Stimulated activated naive CD8-positive, alpha-beta T cell treated with anti-CD3 and anti-CD28 coated beads, Interleukin-15, Interleukin-2, amounts not matched to agents 100 U/mL and 50 U/mL, for 24 hours (primary cell): ENCODE measurements at places on chromosomes 5 and 9.

GRCh38 chr9:35526087-35526801 lies 36.3 kb downstream of the RUSC2 start:
- DNase-seq: no peak

GRCh38 chr5:96869372-96869641 lies 7.0 kb upstream of the ERAP2 start:
- no peak for DNase-seq

GRCh38 chr9:123361086-123361730 lies 5.2 kb downstream of the CRB2 start:
- DNase-seq: no peak

DNA sequence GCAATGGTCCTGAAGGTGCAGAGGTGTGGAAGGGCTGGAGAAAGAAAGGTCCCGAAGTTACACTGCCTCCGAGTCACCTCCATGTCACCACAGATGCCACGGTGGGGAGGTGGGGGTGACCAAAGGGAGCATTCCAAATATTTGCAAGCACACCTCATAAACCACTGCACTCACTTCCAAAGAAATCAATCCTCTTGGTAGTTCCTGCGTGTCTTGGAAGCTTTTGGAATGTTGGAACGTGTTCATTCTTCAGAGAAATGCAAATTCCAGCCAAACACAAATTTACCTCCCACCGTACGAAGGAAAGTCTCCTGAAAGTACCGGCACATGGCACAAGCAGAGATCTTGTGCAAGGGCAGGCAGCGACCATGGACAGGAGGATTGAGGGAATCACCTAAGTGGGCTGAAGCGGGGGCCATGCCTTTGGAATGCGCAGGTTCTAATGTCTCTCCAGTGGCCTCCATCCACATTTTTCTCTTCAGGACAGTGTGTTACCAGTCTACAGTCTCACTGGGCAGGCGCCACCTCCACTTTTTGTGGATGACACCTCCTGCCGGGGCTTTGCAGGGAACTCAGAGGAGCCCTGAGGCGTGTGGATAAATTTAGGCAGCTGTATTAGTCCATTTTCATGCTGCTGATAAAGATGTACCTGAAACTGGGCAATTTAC lies 54.0 kb downstream of the NSUN2 start:
- no peak for DNase-seq

DNA sequence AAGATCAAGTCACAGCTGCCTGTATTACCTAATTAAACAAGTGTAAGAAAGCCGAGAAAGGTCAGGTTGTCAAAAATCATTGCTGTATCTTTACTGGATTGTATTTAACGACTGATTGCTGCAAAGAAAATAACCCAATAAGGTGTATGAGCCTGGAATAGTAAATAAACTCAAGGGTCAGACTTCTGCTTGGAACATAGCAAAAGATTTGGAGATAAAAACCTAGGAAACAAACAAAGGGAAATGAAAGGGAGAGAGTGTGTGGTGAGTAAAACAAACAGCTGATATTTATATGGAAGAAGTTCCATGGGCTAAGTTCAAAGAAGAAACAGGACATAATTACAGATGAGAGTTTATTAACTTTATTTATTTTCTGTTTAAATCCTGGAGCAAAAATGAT lies 354.0 kb downstream of the TLR4 start:
- no peak for DNase-seq

- DNase-seq: no peak
These were observed 11.7 kb upstream of the QRFP start for GRCh38 chr9:130908146-130908877.

GRCh38 chr5:54833590-54833989 lies 151.8 kb downstream of the ESM1 start:
- DNase-seq: no peak

DNA sequence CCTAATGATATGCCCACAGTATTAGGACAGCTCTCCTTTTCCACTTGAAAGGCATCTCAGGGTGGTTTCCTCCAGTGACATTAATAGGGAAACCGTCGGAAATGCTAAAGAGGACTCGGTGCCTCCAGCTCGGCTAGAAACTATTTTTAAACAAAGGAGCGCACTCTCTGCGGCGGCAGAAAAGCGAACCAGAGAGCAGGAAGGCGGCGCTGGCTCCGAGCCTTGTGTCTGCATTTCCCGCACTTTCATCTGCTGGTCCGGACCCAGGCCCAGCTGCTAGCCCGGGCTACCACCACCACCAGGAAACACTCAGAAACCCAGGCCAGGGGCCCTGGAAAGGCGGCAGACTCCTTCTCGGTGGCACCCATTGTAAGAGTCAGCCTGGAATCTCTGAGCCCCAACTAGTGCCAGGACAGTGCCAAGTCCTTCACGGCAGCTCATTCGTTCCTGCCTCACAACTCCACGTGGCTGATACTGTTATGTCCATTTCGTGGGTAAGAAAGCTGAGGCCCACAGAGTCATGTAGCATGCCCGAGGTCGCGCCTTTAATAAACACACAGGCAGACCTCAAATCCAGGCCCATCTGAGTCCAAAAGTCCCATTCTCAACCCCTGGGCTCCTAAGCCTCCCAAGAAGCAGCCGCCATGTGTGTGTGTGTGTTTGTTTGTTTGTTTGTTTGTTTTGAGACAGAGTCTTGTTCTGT lies 73.9 kb downstream of the VAV2 start:
- no peak for DNase-seq

- DNase-seq: no peak
These were observed 34.9 kb upstream of the B4GALT1 start for GRCh38 chr9:33202018-33202417.
